ENCODE measurements at places on chromosomes 4 and X.

- DNase-seq = no peak
These were observed 38.7 kb upstream of the GYPA start for GRCh38 chr4:144179152-144179739.

GRCh38 chrX:148913971-148914370, 413.6 kb downstream of the AFF2 start:
- no peak for DNase-seq

DNA sequence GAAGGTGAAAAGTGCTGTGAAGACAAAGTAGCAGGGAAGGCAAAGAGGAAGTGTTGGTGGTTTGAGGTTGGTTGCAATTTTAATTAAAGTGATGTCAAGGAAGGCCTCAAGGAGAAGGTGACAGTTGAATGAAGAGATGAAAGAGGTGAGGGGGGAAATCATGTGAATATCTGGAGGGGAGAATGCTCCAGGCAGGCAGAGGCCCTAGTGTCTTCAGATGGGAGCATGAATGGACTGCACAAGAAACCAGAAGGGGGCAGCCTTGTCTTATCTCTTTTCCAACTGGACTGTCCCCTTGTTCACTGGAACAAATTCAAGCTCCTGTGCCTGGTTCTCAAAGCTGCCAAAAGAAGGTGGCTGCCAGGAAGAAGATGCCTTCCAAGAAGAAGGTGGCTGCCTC, 68.4 kb downstream of the MAOB start:
- DNase-seq = no peak

GRCh38 chr4:5552451-5552850, 155.9 kb downstream of the EVC2 start:
- DNase-seq = no peak

- DNase-seq = no peak
These were observed 46.2 kb upstream of the FAM9A start for GRCh38 chrX:8847360-8847759.

GRCh38 chr4:16443504-16444088, 217.3 kb upstream of the TAPT1 start:
- DNase-seq = no peak

DNA sequence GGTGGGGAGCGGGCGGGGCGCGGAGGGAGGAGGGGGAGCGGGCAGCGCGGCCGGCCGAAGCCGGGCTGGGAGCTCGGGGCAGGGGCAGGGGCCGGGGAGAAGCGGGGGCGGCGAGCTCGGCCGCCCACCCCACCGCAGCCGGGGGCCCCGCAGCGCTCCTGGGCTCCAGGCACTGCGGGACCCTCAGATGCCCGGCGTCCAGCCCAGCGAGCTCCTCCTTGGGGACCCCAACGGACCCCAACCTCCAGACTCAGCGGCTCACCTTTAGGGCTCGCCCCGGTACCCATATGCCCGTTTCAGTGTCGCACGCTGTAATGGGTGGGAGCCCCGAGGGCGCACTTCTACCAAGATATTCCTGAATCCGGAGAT, 357 bp upstream of the ADGRG2 start:
- no peak for DNase-seq

DNA sequence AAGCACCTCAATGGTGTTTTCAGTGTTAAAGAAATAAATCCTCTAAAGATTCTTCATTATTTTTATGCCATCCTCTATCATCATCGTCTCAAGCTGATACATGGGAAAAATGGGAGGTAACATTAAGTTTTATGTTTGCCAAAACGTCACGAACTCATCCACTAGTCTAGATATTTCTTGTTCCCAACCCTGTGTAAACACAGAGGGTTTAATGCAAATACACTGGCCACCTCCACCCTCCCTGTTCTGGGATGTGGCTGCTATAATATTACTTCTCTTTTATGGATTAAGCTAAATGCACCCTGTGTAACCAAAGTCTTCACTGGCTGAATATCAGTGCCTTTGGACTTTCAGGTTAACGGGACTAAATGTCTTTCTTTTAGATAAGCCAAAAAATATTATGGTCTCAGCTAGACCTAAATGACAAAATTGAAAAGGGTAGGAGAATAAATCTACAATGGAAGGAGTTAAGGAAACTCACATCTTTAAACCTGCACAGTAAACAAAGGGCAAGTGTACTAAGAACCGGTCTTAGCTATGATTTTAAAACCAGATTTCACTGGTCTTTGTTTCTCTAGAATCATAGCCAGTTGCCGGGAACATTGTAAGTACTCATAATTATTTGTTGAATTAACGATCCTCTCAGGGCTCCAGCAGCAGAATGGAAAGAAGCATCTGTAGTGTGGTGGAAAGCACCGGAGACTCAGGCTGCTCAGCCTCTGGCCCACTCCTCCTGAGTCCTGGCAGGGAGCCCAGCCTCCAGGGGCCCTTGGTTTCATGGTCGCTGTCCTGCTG, 103.5 kb upstream of the NOCT start:
- DNase-seq = no peak

GRCh38 chrX:69172937-69173336, 7.7 kb upstream of the PJA1 start:
- DNase-seq = no peak

DNA sequence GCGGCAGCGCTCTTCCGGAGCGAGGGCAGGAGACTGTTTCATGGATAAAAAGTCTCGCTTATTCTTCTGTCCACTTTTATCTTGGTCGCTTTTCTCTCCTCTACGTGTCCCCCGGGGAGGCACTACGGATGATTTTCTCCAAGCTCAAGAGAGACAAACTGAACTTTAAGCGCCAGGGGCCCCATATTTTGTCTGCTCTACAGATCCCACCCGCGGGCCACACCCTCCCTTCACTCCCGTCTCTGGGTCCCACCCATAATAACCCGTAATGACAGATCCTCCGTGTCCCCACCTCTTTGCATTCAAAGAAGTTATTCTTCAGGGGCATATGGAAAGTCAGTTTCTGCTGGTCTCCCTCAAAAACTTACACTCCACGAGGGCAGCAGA, at the start of gene CORIN:
Gene CORIN (minus strand): TSS at position 160 of the 387 bp plus-strand sequence. CDS start 118 bp downstream, at position 42.
- DNase-seq = no peak

GRCh38 chrX:114985967-114986592, 31.3 kb downstream of the IL13RA2 start:
- DNase-seq = no peak

- no peak for DNase-seq
These were observed 59.7 kb downstream of the TNIP2 start for GRCh38 chr4:2696423-2696822.

- DNase-seq = no peak
These were observed 112.9 kb downstream of the KCNIP4 start for GRCh38 chr4:21835712-21836111.

DNA sequence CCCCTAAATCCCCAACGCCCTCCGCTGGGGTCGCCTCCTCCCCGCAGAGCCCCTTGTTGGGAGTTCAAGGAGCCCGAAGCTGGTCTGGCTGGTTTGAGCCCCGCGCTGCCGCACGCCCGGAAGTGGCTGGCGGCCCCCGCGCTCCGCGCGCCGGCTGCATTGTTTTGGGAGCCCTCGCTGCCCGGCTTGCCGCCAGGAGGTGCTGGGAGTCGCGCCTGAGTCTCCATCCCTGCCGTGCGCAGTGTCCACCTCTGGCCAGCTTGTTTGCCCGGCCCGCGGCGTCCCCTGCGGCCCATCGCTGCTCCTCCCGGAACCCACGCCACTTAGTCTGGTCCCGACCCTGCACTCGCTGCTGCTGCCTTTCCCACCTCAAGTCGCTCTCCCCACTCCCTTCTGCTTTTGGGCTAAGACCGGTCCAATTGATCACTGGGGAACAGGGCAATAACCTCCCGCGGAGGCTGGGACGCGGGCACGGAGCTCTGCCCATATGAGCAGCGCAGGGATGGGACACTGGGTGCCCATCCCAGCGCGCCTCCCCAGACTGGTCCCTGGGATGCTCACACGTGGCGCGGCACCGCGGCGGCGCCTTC, 2.2 kb upstream of the SFRP2 start:
- no peak for DNase-seq

DNA sequence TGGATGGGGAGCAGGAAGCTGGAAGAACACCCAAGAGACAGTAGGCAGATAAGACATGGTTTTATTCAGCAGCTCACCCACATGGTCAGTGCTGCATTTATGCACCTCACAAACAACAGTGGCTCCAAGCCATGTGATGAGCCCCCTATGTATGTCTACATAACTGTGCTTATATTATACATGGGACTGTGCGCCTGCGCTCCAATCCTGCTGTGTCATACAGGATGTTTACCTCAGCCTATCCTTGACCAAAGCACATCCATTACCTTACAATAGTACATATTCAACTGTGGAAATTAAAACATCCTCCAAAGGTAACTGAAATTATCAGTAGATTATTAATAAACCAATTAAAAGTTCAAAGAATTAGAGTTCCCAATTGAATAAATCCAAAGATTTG, 44.1 kb upstream of the SGMS2 start:
- DNase-seq = no peak

DNA sequence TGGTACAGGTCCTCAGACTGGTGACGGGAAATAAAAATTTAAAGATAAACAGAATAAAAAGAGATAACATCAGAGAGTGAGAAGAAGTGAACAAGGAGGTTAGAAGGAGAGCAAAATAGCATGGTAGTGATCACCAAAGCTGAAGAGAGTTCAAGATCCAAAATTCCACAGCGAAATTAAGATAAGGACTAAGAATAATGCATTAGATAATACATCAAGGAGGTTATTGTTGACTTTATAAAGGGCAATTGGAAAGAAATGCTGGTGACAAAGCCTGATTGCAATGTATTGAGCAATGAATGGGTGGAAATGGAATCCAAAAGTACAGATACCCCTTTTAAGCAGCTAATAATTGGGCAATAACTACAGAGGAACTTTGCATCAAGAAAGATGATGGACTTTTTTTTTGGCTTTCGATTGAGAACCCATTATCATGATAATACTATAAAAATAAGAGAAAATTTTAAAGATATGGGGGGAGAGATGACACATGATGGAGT, 101.6 kb upstream of the MAP9 start:
- no peak for DNase-seq

- no peak for DNase-seq
These were observed 441.9 kb downstream of the SPRY1 start for GRCh38 chr4:123838474-123838873.

Data from cortex of kidney (tissue), 1 donor.